Kidney epithelial cell (primary cell): ENCODE measurements at places on chromosomes 13 and 19. TPM values are rescaled to one million over a fixed set of nuclear protein-coding genes. Genes with fewer than 3 reads are reported as not detected.

Gene NLRP7
- not detected in 2 replicates for total RNA-seq

DNA sequence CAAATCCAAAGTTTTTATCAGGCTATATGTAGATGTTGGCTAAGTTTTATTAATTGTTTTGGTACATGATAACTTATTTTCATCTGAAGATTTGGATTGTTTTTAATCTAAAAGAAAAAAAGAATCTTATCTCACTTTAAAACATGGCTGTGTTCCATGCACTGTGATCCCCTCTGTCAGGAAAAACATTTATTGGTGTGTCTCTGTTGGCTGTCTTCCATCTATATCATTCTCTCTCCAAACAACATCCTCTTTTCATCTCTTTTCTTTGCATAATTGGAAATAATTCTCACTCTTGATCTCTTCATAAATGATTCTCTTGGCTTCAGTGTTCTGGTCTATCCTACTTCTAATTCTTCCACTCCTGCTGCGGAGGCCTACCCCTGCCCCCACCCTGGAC lies 4.2 kb downstream of the NALCN start:
- no peak for DNase-seq

DNA sequence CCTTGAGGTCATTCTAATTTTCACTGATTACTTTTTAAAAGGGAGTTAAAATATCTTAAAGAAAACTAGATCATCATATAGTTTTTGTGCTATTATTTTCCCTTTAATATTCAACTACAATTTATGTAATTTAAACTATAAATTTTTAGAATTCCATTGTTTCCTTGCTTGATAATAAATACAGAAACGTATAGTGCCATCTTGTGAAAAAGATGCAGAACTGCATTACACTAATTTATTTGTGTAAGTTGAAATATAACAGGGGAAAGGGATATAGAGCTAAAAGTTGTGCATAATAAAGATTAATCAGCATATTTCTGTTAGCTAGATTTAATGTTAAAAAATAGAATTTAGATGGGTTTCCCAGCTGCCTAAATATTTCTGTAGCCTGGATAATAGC lies 61.5 kb upstream of the TDRD3 start:
- no peak for DNase-seq

Gene MBNL2
- total RNA-seq = 42.4 and 45.0 TPM in 2 replicates
